ENCODE measurements at places on chromosomes 4 and X.

GRCh38 chrX:69070949-69071650 is 94.2 kb downstream of the PJA1 start:
- DNase-seq: no peak

- no peak for DNase-seq
Measured at GRCh38 chrX:24235084-24235710, 78.7 kb downstream of the SUPT20HL2 start.

DNA sequence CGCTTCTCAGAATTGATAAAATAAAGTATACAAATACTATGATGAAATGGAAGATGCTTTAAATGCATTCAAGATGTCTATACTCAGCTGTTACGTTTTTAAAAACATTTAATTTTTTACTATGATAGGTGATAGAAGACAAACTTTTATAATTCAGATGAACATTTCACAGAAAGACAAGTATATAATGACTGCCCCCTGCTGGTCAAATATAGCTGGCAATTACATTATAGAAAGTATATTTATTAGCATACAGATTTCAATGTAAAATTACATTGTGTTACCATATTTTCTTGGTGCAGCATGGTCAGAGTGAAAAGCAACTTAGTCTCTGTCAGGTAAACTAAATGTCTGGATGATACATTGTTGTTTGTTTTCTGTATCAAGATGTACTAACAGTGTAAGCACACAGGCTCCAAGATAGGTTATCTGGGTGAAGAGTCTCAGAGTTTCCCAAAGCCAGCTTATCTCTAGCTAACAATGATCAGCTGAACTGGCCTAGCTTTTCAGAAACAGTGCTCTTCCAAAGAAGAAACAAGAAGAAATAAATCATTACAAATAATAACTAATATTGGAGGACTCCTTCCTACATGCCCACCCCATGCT is 54.1 kb downstream of the SRPX start:
- peak; percentile 41 for DNase-seq

DNA sequence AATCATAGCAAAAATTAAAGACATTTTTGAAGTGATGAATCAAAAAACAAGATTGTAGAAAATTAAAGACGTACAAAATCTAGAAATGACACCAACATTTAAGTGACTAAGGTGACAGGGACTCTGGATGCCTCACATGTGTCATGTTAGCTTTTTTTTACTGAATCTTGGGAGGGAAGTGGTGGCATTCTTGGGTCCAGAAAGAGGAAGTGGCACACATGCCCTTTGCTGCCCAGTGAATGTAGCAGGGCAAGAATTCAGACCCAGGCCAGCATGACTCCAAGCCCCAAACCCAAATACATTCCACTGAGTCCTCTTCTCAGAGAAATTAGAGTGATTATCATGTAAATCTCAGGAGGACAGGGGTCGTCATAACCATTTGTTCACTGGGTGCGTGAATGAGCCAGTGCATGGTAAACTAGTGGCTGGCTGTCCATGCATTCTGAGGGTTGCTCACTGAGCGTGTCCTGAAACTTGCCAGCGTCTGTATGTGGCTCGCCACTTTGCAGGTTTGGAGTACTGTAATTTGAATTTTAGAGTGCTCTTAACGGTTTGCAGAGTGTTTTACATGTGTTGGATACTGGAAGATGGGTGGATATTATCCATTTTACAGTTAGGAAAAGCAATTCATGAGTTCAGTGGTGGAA is 55.4 kb upstream of the TBC1D14 start:
- peak; percentile 79 for DNase-seq

DNA sequence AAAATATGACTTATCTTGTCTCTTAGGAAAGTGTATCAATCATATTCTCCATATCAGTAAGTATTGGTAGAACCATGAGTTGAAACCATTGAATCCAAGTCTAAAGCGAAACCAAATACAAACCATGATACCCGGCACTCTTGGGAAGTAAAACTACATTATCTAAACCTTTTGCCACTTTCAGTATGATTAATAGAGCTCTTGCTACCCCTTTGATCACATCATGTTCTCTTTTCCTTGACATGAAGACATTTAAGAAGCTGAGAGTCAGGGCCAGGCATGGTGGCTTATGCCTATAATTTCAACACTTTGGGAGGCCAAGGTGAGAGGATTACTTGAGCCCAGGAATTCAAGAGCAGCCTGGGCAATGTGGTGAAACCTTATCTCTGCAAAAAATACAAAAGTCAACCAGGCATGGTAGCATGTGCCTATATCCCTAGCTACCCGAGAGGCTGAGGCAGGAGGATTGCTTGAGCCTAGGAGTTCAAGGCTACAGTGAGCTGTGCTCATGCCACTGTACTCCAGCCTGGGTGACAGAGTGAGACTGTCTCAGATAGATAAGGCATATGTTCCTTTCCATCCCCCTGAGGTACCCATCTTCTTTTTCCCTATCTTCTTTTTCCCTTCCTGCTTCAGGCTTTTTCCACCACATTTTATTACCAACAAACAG is 45.4 kb downstream of the CEP135 start:
- DNase-seq: no peak

GRCh38 chrX:352181-352580 is 33.6 kb upstream of the GTPBP6 start:
- DNase-seq: no peak

- DNase-seq: peak; percentile 58
Measured at GRCh38 chr4:173413036-173413435, 14.1 kb upstream of the SCRG1 start.

DNA sequence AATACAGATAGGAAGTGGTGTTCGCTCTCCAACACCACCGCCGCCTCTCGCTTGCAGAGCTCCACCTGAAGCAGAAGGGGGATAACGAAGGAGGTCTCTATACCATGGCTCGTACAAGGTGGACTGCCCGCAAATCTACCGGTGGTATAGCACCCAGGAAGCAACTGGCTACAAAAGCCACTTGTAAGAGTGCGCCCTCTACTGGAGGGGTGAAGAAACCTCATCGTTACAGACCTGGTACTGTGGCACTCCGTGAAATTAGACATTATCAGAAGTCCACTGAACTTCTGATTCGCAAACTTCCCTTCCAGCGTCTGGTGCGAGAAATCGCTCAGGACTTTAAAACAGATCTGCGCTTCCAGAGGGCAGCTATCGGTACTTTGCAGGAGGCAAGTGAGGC is 5.2 kb upstream of the BMP15 start:
- peak; percentile 41 for DNase-seq

DNA sequence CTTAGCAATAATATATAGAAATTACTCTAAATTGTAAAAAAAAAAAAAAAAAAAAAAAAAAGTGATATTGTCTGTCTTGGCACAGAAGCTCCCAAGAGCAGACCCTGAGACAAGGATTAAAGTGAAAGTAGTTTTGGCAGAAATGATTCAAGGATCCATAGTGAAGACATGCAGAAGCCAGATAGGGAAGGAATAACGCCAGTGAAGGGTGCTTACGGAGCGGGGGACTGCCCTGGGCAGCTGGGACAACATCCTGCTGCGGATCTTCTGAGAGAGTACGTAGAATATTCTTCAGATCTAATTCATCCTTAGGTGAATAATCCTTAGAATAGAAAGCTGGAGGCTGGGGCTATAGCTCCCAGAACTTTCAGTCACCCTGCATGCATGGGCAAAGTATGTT is 39.8 kb downstream of the ARHGAP24 start:
- DNase-seq: no peak

- no peak for DNase-seq
Measured at GRCh38 chr4:147123146-147123545, 177.5 kb upstream of the TTC29 start.

DNA sequence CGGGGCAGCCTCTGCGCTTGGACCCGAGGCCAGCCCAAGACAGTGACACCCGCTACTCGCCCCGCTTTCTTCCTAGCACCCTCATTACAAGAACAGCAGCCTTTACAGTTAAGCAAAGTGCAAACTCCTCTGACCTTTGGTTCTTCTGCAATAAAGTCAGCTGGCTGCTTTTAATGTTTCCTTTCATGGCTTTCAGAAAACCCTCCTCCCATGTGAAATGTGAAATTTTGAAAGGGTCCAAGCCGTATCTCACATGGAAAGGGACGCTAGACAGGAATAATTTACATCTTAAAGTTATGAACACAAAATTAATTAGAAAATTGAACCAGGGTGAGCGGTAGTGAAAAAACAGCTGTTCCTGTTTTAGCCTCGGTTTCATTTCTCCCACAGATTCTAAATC is 520.1 kb upstream of the FRG1 start:
- no peak for DNase-seq

DNA sequence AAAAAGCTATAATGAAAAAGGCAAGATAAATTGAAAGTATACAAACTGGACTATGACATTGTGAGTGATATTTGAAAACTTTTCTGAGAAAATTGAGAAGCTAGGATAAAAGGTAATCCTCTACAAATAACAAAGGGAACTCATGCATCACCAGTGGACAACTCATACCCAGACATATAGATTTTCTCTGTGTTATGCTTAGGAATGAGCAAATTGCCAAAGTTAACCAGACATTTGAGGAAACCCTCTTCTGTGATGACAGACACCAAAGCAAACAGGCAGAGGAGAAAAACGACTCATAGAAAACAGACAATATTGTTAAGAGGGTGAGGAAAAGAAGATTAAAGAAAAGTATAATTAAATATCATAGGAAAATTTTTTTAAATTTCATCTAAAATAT is 186.5 kb downstream of the MAB21L2 start:
- no peak for DNase-seq

DNA sequence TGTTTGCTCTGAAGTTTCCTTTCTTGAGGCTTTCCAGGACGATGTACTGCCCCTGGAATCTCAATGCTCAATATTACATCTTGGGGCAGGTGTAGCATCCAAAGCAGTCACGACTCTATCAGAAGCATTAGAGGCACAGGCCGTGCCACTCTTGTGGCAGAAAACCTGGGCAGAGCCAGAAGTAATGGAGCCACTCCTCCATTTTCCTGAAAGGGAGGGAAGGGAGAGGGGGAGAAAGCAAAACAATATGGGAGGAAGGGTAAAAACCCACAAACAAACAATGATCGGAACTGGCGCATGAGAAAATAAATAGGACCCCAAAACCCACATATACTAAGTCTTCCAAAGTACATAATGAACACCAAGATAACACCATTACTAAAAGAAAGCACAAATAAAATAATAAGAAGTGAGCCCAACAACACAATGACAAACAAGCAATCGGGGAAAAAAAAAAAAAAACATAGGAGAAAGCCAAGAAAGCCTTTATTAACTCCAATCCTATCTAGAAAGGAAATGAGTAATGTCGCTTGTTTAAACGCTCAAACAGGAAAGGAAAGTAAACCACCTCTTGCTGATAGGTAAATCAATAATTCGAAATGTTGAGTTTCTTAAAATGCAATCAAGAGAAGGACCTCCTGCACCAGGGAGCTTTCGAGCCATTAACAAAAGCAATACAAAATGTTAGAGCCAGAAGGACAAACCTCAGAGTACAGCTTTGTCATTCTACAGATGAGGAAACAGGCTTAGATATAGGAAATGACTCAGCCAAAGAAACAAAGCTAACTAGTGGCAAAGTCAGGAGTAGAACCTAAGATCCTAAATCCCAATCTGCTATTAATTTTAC is 117.4 kb downstream of the ATRX start:
- peak; percentile 58 for DNase-seq

- no peak for DNase-seq
Measured at GRCh38 chr4:159979351-159979750, 876.5 kb downstream of the RAPGEF2 start.

DNA sequence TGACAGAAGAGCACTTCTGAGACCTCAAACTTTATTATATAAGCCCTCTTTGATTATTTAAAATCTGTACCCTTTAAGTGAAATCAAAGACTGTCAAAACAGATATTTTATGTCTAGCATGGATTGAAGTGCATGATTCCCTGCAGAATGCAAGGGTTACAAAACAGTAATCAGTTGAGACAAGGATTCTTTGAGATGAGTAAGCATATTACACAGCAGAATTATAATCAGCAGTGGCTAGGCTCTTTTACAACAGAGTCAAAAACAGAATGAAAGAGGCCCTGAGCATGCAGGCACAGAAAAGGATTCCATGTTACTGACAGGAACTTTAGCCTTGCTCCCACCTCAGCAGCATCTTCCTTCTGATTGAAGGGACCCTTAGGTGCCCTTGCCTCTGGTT is 487.9 kb upstream of the GALNT7 start:
- no peak for DNase-seq

DNA sequence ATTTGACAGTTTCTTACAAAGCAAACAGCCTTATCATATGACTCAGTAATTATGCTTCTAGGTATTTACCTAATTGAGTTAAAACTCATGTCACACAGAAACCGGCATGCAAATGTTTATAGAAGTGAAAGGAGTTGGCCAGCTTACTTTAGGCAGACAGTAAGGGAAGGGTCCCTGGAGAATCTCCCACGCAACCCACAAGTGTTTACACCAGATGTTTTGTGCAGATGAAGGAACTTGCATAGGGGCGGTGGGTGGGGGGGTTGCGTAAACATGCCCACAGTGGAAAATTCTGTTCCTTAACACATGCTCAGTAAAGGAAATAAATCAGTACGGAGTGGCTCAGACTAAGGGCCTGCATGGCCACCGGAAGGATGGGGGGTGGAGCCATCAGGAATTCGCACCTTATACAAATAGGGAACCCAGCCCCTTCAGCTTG is 330.5 kb upstream of the AADAT start:
- DNase-seq: no peak

DNA sequence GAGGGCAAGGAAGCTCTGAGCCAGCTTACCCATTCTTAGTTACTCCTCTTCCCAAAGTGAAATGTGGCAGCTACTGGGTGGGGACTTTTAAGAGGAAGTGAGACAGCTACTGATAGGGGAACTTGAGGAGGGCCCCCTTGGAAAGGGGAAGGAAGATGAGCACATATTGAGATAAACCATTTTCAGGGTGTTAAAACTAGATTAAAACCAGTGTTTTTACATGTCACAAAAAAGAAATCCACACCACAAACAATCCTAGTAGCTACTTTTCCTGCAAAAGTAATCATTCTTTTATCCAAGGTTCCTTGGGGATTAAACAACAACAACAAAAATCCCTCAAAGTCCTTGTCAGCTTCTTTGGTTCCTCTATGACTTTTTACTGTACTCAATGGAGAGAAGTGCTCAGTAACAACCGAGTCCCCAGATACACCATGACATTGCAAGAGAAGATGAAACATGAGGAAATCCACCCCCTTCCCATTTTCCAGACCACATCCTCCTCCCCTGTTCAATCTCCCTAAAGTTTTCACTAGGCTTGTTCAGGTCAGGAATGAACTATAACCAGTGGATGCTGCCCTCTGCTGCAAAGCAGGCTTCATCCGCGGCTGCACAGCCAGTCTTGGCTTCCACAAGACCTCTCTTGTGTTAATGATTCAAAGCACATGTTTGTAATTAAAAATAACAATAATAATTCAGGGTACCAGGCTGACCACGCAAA is 113.5 kb upstream of the TMEM164 start:
- DNase-seq: peak; percentile 72

DNA sequence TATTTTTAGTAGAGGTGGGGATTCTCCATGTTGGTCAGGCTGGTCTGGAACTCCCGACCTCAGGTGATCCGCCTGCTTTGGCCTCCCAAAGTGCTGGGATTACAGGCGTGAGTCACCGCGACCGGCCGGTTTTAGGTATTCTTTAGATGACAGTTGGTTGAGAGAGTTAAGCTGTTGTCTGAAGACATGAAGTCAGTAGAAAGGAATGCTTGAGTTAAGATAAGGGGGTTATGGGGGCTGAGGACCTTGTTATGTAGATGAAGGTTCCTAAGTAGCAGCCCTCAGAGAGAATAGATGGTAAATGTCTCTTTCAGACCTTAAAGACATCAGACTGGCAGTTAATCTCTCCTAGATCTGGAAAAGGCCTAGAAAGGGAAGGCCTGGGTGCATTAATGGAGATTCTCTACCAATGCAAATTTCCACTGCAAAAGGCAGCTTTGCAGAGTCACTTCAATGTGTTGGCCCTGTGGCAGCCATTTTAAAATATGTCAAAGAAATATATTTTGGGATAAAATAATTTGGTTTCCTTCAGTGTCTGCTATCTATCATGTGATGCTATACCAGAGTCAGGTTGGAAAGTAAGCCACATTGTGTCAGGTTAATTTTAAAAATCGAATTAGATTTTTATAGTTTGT is 6.4 kb upstream of the ZNF674 start:
- no peak for DNase-seq

Measured in suppressor macrophage (primary cell).